RPMI7951 (cell line): ENCODE measurements at places on chromosomes 2 and 18.

DNA sequence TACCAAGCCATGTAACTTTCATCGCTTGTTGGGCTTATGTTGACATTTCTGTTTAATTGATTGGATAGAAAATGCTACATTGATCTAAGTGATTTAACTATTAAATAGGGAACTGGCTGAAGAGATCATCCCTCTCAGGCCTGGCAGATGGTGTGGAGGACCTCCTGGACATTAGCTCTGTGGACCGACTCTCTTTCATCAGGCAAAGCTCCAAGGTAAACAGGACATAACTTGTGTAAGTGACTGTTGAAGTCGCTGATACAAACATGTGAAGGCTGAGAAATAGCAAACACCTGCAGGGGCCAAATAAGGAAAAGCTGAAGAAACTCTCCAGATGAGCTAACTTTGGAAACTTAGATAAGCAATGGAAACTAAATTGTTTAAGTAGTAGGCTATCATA, 68.8 kb downstream of the UNC80 start:
- DNase-seq: no peak

- no peak for DNase-seq
Measured at GRCh38 chr18:31275722-31276463, 42.1 kb upstream of the DSG1 start.

- DNase-seq: peak; percentile 77
Measured at GRCh38 chr2:43484323-43484930, 111.4 kb downstream of the THADA start.

DNA sequence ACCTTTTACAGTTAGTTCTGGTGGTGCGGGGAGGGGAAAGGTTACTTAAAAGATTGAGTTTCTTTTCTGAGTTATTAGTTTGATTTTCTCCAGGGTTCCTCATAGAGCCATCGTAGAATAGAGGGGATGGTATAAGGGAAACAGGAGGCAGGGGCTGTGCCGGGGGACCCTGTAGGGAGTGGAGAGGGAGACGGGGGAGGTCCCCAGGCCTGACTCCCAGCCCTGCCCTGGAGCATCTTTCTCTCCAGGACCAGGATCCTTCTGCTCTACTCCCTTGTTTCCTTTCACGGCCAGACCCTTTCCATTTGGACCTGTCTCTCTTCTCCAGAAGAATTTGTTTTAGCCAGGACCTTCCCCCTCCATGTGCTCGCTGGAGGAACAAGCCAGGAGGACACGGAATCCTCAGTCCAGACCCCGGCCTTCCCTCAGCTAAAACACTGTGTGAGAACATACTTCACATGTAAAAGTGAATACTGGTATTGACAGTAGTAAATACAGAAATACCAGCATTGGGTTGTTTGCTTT, 35.4 kb downstream of the DGKD start:
- DNase-seq: no peak

DNA sequence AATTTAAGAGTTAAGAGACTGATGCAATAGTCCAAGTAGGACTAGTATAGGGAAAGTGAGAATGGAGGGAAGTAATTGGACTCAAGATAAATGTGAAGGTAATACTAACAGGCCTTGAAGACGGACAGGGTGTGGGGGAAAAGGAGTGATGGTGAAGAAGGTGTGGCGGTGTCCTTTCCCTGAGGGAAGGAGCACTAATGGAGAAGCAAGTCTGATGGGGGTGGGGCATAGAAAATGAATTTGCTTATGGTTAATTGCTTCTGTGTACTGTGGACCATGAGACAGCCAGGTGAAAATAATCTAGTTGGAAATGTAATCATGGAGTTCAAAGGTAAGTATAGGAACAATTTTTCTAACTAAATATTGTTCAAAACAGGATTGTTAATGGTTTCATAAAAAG, 7.1 kb upstream of the TGOLN2 start:
- DNase-seq: no peak

DNA sequence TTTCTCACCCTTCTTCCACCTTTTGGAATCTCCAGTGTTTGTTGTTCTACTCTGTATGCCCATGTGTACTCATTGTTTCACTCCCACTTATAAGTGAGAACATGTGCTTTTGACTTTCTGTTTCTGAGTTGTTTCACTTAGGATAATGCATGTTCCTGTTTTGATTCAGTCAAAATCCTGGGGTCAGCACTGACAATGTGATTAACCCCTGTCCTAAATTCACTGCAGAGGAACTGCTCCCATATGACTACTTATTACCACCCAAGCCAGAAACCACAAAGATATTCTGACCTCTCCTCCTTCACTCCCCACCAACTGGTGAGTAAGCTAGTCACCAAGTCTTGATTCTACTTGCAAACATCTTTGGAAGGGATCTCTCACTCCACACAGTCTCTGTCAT, 251.4 kb upstream of the TCF4 start:
- peak; percentile 89 for DNase-seq

DNA sequence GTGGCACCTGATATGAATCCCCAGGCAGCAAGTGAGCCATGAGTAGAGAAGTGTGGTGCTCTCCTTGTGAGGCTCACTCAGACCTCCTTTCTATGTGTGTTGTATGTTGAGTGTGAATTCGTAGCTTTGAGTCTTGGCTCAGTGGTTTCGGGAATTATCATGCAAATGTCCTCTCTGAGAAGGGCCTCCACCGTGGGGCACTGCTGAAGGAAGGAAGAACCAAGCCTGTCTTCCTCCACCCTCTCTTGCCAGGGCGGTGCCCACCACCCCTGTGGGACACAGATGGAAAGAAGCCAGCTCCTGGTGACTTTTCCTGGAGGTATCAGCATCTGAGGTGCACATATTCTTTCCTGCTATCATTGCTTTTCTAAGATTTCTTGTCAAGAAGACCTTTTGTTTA, 156.1 kb downstream of the MYT1L start:
- no peak for DNase-seq

DNA sequence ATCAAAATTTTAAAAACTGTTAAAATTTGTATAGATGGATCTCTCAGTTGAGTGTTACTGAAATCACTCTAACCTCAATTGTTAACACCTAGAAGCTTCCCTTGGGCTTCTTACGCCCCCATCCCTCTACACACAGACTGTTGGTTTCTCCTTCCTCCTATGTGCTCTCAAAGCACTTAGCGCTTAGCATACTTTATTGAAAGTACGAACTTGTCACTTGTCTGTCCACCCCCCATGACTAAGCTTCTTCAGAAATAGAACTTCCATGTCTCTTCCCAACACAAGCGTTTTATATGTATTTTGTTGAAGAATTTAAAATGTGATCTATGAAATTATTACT, 441 bp downstream of the MPHOSPH10 start:
- DNase-seq: peak; percentile 10
